Stimulated activated CD4-positive, alpha-beta T cell treated with anti-CD3 and anti-CD28 coated beads, Interleukin-2, amount 100 ng/mL, for 48 hours (primary cell): ENCODE measurements at places on chromosomes 5 and 9.

DNA sequence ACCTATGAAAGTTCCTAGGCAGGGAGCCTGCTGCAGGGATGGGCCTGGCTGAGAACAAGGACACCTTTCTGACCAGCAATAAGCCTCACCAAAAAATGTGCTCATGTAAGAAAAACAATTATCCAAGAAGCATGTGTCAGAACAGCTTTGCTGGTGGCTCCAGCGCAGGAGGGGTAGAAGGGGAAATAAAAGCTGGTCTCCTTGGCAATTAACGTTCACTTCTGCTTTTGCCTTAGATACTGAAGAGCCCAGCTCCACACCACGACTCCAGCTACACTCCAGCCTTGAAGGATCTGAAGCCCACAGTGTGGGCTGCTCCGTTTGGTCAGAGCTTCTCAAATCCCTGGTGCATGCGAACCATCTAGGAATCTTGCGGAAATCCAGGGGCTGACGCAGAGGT is 107.6 kb upstream of the PHYKPL start:
- DNase-seq: no peak

GRCh38 chr5:75047356-75047755 is 5.0 kb downstream of the GCNT4 start:
- no peak for DNase-seq

DNA sequence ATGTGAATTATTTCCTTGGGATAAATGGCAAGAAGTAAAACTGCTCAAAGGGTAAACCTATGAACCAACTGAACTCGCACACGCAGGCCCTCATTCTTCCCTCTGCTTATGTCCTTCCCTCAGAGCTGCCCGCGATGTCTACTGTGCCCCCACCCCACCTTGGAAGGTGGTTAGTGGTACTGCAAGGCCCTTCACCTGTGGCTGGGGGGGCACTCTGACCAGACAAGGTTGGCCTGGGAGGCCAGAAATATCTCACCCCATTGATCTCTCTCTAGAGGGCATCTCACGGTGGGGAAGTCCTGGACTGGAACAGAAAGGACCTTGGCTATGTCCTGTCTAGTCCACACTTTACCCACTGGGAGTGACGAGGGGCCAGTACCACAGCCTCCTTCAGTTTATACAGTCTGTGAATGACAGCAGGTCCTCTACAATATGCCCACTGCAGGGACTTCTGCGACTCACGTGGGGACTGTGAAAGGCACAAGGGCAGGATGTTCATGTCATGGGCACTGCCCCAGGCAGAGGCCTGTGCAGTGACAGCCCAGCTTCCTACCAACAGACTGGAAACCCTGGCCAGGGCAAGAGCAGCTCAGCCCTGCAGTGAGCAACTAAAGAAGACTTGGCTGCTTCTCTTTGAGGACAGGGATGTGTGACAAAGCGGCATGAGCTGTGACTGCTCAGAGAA is 56.8 kb upstream of the SYNPO start:
- DNase-seq: no peak

DNA sequence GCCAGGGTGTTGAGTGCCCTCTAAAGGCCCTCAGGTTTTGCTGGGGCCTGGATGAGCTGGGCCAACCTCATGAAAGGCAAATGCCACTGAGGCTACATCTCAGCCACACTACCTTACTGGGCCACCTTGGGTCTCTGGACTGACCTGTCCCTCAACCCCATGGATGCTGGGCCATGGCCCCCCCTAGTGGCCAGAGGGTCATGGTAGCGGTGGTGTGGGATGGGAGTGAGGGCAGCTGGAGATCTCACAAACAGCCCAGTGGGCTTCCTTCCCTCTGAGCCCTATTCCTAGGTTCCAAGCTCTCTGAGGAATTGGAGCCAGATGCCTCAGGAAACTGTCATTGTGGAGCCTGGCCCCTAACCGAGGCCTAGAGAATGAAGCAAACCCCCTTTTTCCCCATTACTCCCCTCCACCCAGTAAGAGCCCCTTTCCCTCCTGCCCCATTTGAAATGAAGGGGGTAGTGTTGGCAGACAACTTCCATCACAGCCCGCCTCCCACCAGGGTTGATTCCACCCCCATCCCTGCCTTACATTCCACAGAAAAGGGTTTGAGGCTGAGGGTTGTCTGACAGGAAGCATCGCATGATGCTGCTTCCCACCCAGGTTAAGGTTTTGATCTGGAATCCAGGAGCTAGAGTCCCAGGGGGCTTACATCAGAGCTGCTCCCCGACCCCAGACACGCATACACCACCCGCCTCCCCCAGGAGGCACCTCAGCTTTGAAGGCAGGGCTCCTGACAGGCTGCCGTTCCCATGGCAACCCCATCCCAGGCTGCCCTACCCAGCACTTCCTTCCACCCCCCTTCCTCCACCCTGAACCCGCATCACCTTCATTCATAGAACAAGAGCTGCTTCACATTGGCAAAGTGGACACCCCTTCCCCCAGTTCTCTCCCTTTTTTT is 63.9 kb downstream of the PCDH1 start:
- peak; percentile 48 for DNase-seq

GRCh38 chr9:33116860-33117259 is 40.4 kb upstream of the SMU1 start:
- DNase-seq: no peak

GRCh38 chr5:83540105-83540504 is 68.6 kb downstream of the VCAN start:
- DNase-seq: no peak

DNA sequence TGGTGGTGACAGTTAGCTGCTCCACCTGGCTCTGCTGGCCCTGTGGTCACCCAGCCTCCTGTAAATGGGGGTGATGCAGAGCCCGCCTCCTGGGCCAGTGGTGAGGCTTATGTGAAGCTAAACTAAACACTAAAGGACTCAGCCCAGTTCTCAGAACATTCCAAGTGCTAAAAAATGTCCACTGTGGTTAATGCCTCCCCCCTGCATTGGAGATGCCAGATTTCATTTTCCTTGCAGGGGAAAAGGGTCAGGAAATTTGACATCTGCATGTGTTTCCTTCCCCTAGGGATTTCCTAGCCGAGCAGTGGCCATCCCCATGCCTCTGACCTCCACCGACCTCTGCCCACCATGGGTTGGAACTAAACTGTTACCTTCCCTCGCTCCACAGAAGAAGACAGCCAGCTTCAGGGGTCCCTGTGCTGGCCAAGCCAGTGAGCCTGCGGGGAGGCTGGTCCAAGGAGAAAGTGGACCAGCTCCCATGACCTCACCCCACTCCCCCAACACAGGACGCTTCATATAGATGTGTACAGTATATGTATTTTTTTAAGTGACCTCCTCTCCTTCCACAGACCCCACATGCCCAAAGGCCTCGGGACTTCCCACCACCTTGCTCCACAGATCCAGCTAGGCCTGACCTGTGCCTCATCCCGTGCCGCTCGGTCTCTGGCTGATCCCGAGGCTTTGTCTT is 13.0 kb downstream of the CD74 start:
- no peak for DNase-seq

DNA sequence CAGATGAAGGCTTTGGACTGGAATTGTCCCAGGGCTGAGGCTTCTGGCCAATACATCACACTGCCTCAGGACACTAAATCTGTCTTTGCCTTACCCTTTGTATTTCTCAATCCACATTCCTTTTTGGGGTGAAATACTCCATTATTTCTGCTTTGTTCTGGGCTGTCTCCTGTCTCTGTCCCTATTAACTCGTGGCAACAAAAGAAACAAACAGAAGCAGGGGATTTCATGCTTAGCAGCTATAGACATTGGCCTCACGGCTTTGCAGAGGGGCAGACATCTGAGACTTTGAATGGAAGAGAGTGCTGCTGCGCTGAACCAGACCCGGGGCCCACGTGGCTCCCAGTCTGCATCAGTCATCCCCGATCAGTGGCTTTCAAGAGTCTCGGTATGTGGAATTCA is 129.7 kb downstream of the ARL15 start:
- DNase-seq: no peak

DNA sequence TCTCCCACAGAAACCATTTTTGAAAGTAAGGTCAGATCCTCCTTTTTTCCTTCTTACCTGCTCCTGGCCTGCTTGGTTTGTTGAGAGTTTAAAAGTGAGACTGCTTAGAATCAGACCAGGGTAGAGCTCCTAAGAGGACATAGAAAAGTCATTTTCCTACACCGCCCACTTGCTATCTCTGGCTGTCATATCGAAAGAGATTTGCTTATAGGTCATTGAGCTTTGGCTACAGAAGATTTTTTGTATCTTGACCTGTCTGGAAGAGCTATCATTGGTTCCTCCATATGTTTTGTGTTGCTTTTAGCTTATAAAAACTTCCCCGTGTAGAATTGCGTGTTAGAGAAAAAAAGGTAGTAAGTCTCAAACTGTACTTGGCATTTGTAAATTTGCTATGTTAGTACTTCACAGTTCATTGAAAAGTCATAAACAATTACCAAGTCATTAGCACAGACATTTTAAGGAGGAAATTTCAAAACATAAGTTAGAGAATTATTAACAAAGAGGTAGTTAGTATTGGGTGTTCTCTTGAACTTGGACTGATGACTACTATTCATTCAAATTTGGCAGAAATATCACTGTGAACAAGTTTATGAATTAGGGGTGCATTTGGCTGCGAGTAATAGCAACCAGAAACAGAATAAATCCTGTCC is 96.6 kb downstream of the MAN2A1 start:
- DNase-seq: no peak

DNA sequence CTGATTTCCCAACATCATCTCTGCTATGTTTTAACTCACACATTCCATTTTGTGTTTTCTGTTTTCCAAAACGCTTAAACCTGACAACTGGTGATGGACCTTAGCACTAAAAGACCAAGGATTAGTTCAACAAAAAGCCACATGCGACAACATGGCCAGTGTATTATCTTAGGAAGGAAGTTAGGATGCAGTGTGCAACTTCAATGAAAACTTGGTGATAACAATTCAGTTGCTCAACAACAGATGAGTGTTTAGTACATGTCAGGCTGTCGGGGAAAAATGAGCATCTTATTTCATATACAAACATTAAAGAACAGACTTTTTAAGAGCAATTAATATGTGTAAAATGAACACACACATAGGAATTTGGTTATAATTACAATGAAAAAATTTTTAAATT is 780.0 kb downstream of the SEMA5A start:
- DNase-seq: no peak

- no peak for DNase-seq
Measured at GRCh38 chr5:135505973-135506372, 29.8 kb downstream of the NEUROG1 start.

GRCh38 chr5:5756762-5757161 is 334.3 kb downstream of the ICE1 start:
- no peak for DNase-seq

GRCh38 chr5:68392617-68393016 is 177.1 kb downstream of the PIK3R1 start:
- DNase-seq: no peak

- no peak for DNase-seq
Measured at GRCh38 chr5:154778534-154778933, 23.4 kb downstream of the LARP1 start.

DNA sequence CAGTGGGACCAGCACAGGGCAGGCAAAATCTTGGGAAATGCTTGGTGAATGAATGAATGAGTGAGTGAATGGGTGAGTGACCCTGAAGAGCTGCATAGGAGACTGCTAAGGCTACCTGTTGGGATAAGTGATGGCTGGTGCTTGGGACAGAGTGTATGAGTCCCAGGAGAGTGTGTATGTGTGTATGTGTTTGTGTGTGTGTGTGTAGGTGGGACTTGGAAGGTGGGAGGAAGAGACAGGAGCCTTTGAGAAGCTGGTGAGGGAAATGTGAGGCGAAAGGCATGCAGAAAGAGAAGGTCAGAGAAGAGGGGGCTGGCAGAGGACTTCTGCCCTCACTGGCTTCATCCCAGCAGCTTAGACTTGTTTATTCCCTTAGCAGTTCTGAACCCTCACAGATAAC is 33.3 kb upstream of the FOXE1 start:
- no peak for DNase-seq

DNA sequence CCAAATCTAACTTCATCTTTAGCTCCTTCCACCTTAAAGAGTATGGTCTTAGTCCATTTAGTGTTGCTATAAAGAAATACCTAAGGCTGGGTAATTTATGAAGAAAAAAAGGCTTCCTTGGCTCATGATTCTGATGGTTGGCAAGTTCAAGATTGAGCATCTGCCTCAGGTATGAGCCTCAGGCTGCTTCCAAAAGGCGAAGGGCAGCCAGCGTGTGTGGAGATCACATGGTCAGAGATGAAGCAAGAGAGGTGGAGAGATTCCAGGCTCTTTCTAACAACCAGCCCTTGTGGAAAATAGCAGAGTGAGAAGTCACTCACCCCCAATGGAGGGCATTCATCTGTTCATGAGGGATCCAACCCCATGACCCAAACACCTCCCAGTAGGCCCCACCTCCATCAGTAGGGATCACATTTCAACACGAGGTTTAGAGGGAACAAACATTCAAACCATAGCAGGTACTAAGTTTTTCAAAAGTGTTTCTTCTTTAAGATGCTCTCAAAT is 225.9 kb downstream of the SGCD start:
- no peak for DNase-seq

DNA sequence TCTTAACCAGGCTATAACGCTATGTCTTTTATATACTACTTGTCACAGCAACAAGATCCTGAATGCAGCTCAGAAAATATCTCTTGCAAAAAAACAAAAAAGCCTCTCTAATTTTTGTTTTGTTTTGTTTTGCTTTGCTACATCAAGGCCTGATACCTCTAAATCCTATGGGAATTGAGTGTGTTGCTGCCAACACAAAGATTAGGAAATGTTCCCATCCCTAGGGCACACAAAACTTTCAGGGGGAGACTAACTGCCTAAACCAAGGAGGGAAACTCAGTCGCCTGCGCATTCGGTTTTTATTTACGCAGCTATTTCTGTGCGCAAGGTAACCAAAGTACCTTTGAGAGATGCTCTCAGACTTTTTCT is 1.7 kb downstream of the SSBP2 start:
- no peak for DNase-seq

- DNase-seq: no peak
Measured at GRCh38 chr5:13307480-13307879, 637.0 kb downstream of the DNAH5 start.

GRCh38 chr5:130035388-130035787 is 131.1 kb downstream of the CHSY3 start:
- no peak for DNase-seq

GRCh38 chr9:121811140-121811539 is 159.7 kb downstream of the DAB2IP start:
- DNase-seq: no peak

DNA sequence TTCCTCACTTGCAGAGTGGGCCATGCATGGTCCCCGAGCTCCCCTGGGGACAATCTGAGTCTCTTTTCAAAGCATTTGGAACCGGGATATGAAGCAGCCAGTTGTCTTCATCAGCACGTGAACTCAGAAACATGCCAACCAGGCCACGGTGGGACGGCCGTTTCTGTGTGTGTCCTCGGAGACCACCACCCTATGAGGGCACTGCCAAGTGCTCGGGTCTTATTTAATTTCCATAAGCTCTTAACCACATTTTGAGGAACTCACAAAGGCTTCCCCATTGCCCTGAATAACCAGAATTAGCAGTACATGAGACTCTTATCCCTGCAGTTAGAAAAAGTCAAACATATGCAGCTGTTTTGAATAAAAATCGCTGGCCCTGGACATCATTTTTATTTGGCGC is 60.1 kb downstream of the OTULIN start:
- DNase-seq: no peak

DNA sequence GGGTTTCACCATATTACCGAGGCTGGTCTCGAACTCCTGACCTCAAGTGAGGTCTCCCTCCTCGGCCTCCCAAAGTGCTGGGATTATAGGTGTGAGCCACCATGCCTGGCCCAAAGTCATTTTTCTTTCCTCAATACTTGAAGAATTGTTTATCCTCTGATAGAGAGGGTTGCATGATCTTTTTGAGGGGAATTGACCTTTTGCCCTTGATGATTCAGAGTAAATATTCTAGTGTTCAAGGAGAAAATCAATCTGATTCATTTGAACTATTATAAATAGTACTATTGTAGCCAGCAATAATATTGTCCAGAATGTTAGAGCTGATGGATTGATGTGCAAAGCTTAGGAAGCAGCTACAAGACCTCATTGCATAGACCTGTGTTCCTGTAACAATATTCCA is 47.1 kb downstream of the UGCG start:
- DNase-seq: no peak
